ENCODE measurements at places on chromosomes 13 and 19.
A peak's percentile ranks its signal among the peaks of the same experiment; 100 is the strongest.

GRCh38 chr19:55304279-55304978 lies 20.6 kb downstream of the BRSK1 start:
- DNase-seq, result peak; percentile 48

DNA sequence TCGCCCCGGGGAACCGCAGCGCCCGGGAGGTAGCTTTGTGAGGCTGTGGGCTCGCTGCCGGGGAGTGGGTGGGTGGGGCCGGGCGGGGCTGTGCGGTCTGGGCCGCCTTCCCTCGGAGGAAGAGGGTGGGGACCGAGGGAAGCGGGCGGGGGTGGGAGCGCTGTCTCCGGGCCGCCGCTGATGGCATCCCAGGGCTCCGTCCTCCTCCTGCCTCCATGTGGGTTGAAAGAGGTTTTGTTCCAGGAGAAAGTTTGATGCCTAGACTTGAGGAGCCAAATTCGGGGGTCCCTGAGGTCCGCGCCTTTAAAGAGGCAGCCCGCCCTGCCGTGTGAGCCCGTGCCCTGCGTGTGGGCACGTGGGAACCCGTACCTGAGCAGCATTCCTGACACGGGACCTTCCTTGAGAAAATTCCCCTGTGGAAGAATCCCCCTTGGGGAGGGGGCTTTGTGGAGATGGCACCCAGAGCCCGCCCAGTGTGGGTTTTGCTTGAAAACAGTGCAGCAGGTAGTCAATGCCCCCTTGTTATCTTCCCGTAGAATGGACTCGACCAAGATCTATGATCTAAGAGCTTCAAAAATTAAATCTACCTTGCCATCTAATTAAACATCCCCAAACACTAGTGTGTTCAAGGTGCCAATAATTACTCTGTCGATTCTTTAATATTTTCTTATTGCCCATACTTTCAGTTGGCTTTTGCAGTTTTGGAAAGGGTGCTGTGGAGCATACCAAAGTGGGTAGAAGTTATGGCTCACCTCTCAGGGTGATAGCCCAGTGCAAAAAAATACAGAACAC lies 107.8 kb downstream of the RXFP2 start:
- DNase-seq, result peak; percentile 9

- no peak for DNase-seq
Observed at GRCh38 chr19:8321986-8322637, 816 bp downstream of the RPS28 start.

DNA sequence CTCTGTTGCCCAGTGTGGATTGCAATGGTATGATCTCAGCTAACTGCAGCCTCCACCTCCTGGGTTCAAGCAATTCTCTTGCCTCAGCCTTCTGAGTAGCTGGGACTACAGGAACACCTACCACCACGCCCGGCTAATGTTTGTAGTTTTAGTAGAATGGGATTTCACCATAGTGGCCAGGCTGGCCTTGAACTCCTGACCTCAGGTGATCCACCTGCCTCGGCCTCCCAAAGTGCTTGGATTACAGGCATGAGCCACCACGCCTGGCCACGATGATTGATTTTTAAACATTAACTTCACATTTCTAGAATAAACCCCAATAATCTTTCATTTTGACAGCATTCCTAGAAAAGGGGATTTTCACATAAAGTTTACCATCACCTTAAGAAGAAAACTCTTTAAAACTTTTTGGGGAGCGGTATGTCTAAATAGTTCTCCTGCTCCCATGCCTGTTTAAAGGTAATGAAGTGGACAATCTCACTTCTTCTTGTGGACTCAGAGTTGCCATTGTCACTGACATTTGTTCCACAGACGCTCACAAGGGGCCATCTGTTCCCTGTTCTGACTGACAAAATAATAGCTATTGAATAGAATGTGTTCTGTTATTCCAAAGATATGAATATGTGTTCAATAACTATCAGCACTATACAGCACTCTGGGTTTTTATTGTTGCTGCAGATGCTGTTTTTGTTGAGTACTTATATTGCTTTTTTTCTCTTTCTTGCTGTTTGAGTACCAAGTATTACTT lies 66.1 kb upstream of the C1QTNF9B start:
- DNase-seq, result no peak

GRCh38 chr13:36453516-36453915 lies 21.2 kb downstream of the CCNA1 start:
- no peak for DNase-seq

GRCh38 chr19:56727677-56728076 lies 56.1 kb upstream of the ZNF835 start:
- no peak for DNase-seq

- DNase-seq, result peak; percentile 64
Observed at GRCh38 chr19:19115954-19116353, 22.3 kb downstream of the TMEM161A start.

DNA sequence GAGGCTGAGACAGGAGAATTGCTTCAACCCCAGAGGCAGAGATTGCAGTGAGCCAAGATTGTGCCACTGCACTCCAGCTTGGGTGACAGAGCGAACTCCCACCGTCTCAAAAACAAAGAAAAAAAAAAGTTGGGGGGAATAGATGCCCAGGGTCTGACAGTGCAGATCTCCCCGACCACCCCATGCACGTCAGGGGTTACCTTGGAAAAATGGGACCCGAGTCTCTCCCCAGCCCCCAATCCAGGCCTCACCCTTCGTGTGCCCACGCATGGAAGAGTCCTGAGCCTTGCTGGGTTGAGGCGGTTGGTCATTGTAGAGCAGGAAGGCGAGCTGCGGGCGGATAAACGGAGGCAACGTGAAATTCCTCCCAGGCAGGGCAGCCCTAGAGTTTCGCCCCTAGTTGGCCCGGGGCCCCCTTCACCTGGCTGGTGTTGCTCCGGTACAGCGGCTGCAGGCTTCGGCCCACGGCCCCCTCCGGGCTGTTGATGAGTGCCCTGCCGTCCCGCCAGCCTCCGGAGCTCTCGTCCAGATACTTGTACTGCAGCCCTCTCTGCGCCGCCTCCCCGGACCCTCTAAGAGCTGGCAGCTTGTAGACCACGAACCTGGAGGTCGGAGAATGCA lies 588 bp downstream of the DNASE2 start:
- DNase-seq, result peak; percentile 33

- no peak for DNase-seq
Observed at GRCh38 chr13:30676672-30677071, 58.7 kb upstream of the ALOX5AP start.

- no peak for DNase-seq
Observed at GRCh38 chr19:15507068-15508034, 974 bp upstream of the CYP4F22 start.

DNA sequence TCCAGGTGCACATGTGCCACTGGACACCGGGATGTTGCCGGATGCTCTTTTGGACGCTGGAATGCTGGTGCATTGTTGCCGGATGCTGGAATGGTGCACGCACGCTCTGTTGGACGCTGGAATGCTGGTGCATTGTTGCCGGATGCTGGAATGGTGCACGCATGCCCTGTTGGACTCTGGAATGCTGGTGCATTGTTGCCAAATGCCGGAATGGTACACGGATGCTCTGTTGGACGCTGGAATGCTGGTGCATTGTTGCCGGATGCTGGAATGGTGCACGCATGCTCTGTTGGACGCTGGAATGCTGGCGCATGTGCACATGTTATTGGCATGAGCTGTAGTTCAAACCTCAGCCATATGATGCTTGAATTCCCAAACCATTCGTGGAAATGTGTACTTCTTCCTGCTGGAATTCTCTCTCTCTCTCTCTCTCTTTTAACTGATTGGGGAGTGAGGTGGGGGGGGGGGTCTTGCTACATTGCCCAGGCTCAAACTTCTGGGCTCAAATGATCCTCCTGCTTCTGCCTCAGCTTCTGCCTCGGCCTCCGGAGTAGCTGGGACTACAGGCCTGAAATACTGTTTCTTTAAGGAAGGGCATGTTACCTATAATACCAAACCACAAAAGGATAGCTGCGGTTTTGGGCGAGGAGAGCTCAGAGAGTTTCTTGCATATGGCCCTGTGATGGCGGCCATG lies 1.2 kb upstream of the MCF2L start:
- DNase-seq, result no peak

DNA sequence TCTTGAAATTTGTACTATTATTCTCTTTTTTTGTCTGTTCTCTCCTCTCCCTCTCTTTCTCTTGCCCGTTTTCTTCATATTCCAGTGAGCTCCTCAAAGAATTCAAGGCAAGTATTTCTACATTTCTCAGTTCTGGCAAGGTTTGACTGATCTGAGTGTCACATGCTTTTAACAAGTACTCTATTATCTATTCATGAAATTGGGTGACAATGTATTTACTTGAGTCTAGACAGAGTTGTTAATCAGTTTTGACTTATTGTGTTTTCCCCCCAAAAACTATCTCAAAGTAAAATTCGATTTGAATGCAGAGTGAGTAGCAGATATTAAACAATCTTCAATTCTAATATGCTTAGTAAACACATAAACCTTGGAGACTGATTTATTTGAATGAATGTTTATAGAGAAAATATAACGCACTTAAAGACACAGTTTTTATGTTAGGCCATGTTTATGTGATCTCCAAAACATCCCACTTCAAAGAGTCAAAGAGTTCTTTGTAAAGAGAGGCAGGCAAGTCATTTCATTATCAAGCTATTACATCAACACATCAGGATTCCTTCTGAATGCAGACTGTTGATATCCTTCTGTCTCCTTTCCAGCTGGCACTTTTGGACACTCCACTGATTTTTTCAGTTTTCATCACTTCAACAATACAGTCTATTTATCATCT lies 166.6 kb downstream of the SLITRK6 start:
- no peak for DNase-seq

DNA sequence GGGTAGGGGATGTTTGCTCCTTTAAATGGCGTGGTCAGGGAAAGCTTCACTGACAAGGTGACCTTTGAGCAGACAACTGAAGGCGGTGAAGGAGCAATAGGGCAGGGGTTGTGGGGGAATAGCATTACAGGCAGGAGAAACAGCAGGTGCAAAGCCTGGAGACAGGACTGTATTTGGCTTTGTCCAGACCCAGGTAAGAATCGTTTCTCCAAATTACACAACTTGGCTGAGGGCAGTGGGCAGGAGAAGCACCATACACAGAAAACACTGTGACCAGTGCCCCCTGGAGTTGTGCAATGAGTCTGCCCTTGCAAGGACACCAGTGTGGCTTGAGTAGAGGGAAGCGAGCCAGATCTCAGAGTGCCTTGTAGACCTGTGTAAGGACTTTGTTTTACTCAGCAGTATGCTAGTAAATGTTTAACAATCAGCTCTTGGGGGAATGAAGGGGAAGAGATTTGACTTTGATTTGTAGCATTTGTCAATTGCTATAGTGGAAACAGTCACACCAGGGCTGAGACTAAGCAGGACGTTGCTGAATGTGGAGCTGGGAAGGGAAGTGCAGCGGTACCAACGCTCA lies 360.0 kb downstream of the DCT start:
- no peak for DNase-seq

DNA sequence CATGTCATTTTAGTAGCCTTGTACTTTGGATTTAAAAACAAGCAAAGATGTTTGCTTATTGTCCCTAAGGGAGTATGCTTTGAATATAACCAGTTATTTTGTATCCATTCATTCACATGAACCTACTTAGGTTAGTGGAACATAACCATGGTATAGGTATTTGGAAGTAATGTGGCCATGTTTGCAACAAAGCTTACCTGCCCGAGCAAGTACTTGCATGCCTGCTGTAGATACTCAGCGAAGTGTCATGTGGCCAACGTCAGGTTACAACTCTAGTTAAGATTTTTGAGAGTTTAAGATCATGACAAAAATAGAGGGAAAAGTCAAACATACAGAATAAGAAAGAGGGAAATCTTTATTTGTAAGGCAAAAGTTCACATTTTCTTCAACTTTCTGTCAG lies 57.2 kb downstream of the COG6 start:
- DNase-seq, result no peak

- DNase-seq, result no peak
Observed at GRCh38 chr19:49662011-49662410, 3.6 kb downstream of the IRF3 start.

GRCh38 chr13:41107584-41108014 lies 25.0 kb downstream of the KBTBD6 start:
- DNase-seq, result no peak

GRCh38 chr19:11495885-11496284 lies 9.8 kb downstream of the ZNF653 start:
- DNase-seq, result no peak

DNA sequence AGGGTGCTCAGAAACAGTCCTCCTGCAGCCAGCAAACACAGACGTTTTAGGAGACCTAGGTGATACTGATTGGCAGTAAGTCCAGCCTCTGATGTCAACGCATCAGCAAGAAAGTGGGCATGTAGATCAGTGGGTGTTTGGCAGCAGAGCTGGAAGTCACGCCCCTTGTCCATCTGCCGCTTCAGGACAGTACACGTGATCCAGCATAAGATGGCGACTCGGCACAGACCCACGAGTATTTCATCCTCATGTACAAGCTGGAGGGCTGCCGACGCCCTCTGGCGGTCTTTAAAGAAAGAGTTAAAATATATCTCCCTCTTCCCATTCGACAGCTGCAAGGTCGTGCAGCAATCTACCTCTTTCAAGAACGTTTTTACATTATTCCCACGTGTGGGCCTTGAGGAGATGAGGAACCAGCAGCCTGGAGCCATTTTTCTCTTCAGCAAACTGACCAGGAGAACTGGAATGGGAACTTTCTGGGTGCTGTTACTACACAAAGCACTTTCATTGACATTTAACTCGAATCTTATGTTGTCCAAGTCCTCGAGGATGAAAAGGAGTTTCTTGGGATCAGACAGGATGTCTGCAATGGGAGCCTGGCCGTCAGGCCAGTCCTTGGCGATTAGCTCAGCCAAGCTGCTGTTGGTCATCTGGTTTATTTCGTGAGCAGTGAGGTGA lies 22.3 kb downstream of the NLRP11 start:
- DNase-seq, result peak; percentile 71

DNA sequence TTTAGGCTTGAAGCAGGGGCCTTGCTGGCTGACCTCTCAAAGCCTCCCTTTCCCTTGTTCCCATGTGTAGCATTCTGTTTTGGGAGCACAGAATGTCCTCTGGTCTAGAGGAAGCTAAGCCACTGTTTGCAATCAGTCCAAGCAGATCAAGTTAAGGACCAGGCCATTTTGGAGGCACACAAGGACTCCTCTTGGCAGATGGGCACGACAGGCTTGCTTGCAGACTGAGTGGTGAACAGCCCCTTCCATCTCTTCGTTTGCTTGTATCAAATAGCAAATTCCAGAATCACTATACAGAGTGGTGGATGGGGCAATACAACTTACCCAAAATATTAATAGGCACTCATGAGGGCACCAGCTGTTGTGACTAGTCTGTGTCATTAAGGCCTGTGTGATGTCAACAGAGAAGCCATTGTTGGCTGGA lies 215.5 kb upstream of the SERP2 start:
- no peak for DNase-seq

GRCh38 chr13:90201676-90202460 lies 1145.6 kb upstream of the MIR17HG start:
- DNase-seq, result no peak

Measured in germinal center (tissue), 1 donor.